Skin of body (tissue), 3 donors: ENCODE measurements at places on chromosomes 3 and 15. TPM values are rescaled to one million over a fixed set of nuclear protein-coding genes. Genes with fewer than 3 reads are reported as not detected.

DNAJA4 gene
- total RNA-seq, result 26.8 TPM

ARPP21 gene
- 8.1 TPM for total RNA-seq

- DNase-seq, result no peak
Measured at GRCh38 chr15:70761046-70761445, 2.3 kb downstream of the UACA start.

GRCh38 chr3:37519661-37520060 lies 342.0 kb upstream of the CTDSPL start:
- no peak for DNase-seq

- DNase-seq, result no peak
Measured at GRCh38 chr15:79430901-79431635, 1.1 kb upstream of the MINAR1 start.

GRCh38 chr3:134933997-134934396 lies 138.9 kb downstream of the EPHB1 start:
- no peak for DNase-seq
